ENCODE measurements at places on chromosomes 12 and 14.

DNA sequence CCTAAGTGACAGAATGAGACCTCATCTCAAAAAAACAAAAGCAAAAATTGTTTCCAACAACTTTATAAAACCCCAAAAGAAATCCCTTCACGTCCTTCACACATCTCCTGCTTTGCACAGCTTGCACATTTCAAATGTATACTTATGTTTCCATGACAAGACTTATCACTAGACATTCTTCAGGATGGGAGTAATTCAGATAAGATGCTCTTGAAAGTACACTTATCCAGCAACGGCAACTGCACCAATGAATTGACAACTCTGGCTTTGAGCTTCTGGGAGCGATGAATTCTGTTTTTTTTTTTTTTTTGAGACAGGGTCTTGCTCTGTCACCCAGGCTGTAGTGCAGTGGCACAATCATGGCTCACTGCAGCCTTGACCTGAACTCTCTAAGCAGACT lies 30.8 kb upstream of the AKAP5 start:
- no peak for DNase-seq

GRCh38 chr14:94612174-94612573 lies at the start of gene SERPINA3:
TSS of gene SERPINA3 (plus strand) at chr14:94612391. CDS start at chr14:94614442, 2,051 bp downstream.
- DNase-seq = no peak

DNA sequence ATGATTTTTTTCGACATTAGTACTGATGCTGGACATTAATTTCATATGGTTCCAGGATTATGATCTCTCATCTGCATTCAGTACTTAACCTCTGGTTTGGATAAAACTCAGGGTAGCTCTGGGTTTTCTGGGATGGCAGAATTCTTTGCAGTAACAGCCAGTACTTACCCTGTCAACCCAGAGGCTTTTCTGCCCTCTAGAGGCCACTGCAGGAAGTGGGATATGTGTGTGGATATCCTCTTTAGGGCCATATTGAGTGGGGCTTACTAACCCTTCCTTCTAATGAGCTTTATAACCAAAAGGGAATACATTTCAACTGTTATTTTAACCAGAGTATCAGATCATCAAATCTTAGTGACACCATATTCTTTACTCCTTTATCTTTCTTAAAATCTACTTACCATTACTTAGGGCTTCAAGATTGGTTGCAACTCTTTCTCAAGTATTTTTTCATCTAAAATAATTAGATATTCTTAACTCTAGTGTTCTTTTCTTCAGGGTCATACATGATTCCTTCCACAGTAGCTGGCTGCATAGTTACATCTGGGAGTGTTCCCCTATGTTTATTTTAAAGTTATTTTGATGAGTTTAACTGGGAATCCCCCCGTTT lies 488.0 kb upstream of the STXBP6 start:
- DNase-seq = no peak

DNA sequence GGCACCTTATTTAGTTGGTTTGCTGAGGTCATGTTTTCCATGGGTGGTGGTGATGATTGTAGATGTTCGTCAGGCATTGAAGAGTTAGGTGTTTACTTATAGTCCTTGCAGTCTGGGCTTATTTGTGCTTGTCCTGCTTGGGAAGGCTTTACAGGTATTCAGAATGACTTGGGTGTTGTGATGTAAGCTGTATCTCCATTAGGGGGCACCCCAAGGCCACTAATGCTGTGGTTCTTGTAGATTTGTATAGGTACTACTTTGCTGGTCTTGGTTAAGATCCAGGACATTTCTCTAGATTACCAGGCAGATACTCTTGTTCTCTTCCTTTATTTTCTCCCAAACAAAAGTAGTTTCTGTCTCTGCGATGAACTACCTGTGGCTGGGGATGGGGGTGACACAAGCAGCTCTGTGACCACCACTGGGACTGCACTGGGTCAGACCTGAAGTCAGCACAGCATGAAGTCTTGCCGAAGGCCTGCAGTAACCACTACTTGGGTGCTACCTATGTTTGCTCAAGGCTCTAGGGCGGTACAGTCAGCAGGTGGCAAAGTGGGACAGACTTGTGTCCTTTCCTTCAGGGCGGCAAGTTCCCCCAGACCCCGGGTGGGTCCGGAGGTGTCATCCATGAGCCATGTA lies 35.8 kb upstream of the FBXO33 start:
- DNase-seq = no peak

GRCh38 chr14:89146274-89146673 lies 270.8 kb downstream of the FOXN3 start:
- no peak for DNase-seq

DNA sequence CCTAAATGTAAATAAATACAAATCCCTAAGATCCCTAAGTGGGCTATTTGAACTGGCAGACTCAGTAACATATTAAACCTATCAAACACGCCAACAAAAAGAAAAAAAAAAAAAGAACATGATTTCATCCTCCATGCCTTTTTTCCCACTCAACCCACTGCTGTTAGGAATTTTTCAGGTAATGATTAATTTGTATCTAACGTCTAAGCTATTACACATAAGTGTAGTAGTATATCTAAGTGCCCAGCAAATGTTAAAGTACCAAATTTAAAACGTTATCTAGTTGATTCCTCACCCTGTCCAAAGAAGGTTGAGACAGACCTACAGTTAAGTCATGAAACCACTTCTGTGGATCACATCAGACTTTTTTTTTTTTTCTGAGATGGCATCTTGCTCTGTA lies 16.4 kb upstream of the ARID4A start:
- DNase-seq = no peak

GRCh38 chr12:23585782-23586163 lies 363.7 kb downstream of the SOX5 start:
- no peak for DNase-seq

- no peak for DNase-seq
Observed at GRCh38 chr12:84336231-84336630, 576.4 kb downstream of the SLC6A15 start.

DNA sequence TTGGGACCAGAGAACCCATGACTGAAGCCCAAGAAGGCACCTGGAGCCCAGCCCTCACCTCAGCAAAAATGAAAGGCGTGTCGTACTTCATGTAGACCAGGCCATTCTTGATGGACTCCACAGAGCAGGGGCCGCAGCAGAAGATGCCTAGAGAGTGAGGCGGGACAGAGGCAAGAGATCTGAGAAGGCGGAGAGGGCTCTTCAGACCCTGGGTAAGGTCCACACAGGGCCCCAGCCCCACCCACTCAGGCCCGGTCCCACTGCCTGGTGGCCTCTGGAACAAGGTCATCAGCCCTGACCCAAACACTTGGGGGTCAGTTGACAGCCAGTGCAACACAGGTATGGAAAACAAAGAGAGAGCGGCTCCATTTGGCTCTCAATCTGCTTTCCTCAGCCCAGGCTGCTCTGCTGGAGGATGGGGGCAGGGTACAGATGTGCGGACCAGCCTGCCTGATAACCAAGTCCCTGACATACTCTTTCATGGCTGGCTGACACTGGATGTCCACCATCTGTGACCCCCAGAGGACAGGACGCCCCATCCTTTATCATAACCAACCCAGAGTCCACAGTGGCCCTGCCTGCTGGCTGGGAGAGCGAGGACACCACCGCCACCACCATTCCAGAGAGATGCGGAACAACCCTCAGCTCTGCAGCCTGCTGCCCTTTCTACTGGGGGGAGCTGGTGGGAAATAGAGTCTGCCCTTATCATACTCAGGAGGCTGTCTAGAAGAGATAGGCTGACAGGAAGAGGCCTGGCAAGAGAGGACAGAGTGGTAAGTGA lies 6.9 kb downstream of the TGM1 start:
- DNase-seq = no peak

DNA sequence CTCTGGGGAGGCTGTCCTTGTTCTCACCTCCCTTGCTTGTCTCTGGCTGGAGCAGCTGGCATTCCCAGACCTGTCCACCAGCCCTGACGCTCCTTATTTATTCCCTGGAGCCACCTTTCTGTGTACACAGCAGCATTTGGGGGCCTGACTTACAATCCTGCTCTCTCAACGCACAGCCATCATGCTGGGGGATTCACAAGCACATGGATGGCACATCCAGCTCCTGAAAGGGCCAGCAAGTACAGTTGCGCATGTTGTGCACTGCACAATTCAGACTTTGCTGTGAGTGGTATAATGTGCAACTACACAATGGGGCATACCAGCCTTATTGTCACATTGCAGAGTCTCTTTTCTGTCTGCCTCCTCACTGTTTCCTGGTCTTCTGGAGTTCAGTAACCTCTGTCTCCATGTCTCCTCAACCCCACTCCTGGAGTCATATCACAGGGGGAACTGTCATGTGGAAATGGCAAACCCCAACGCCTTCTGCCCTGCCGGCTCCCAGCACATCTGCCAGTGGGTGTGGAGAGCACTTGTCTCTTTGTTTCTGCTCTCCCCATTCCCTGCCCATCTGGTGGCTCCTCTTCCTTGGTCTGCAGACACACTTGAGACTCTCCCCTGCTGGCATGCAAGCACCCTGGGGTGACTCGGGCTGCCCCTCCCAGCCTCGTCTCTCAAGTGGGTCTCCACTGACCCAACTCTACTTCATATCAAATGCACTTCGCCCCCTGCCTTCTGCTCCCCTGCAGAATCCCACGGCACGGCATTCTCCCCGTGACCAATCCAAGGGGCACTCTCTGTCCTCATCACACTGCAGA lies 41.2 kb upstream of the MEG3 start:
- DNase-seq = no peak

DNA sequence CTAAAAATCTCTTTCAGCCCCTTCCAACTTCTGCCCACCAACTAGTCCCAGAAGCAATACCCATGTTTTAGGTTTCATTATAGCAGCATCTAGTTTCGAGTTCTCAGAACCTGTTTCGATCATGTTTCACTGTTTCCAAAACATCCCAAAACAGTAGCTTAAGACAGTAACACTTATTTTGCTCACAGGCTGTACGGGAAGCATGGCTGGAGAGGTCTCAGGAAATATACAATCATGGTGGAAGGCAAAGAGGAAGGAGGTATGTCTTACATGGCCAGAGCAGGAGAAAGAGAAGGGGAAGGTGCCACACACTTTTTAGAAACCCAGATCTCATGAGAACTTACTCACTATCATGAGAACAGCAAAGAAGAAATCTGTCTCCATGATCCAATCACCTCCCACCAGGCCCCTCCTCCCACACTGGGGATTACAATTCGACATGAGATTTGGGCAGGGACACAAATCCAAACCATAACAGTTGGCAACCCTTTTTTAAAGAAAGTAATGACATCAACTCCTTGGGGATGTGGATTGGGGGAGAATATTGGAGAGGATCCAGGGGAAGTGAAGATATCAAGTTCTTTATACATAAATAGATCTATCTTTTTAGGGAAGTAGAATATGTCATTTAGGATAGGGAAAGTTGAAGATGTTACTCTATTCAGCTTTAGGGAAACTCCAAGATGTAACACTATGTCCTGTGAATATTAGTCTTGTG lies 269.9 kb upstream of the PLEKHG7 start:
- DNase-seq = no peak

DNA sequence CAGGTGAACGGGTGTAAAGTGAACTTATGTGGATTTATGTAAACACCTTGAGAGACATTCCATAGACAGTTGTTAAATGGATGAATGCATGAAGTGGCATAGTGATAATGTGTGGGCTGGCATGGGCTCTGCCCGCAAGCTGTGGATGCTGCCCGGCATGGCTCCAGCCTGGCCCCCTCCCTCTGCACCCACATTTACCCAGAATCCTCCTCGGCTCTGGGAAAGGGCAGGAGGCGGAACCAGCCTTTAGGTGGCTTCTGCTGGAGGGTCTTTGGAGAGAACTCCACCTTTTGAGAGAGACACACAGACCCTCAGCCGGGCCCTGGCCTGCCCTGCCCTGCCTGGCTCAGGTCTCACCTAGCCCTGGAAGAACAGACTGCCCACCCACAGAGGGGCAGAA lies 18.7 kb downstream of the RASAL1 start:
- DNase-seq = no peak

DNA sequence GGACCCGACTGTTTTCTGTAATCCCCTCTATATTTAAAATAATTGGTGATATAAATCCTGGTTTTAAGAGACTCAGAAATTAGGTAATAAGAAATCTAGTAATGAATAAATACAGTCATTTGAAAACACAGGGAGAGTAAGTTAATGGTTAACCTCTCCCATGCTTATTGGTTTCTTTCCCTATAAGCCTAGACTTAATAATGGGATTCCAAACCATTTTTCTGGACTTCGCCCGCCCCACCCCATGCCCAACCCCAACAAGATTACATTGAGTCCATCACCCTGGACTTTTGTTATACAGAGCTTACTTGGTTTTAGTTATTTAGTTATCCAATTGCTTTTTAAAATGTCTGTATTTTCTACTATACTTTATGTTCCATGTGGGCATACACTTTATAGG lies 98.7 kb downstream of the WIF1 start:
- no peak for DNase-seq

DNA sequence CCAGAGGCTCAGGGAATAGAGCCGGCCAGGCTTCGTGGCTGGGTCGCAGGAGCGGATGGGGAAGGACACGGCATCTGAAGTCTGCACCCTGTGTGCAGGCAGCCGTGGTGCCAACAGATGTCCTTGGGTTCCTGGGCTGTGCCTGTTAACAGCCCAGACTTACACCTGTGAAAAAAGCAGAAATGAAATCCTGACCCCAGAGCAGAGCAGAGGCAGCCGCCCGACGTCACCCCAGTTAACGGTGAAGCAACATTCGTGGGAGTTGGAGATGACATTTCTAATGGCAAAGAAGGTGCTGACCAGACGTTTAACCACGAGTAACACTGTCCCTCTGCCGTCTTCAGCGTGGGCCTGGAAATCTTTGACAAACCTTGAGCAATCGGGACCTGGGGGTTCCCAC lies 200.3 kb upstream of the DIO3 start:
- no peak for DNase-seq

GRCh38 chr12:78146365-78146772 lies 315.7 kb downstream of the NAV3 start:
- DNase-seq = no peak

GRCh38 chr12:6065863-6066199 lies 58.6 kb downstream of the VWF start:
- DNase-seq = no peak

DNA sequence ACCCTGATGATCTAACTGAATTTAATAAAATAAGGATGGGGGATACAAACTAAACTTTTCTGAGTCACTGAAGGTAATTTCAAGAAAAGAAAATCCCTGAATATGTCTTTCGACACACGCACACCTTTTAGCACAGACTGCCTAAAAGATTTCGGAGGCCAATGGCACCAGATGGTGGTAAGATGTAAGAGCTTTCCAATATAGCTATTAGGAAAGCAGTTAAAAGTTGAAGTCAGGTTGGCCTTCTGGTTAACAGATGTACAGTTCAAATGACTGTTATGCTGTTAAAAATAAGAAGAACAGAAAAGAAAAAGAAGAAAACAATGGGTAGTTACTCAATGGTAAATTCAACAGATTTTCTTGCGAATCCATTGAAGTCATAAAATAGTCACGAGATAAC lies 80.7 kb upstream of the KRR1 start:
- DNase-seq = no peak

- no peak for DNase-seq
Observed at GRCh38 chr12:91058786-91059185, 962 bp upstream of the KERA start.

DNA sequence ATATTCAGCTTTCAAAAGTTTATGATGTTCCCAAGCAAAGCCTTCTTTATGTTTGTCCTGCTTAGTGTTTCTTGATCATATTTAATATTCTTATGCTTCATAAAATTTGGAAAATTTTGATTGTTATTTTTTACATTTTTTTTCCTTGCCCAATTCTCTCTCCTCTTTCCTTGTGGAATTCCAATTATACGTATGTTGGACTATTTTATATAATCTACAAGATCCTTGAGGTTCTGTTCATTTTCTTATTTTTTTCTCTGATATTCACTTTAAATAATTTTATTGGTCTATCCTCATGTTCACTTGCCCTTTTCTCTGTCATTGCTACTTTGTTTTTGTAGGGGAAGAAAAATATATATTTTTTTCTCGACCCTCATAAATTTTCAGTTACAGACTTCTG lies 167.7 kb downstream of the DYRK2 start:
- DNase-seq = no peak

- DNase-seq = no peak
Observed at GRCh38 chr12:107306141-107306659, 212.9 kb upstream of the CRY1 start.
